Skeletal muscle tissue (tissue), 5 donors: ENCODE measurements at places on chromosomes 1 and 21. TPM values are rescaled to one million over a fixed set of nuclear protein-coding genes. Genes with fewer than 3 reads are reported as not detected.

The IL22RA1 gene
- total RNA-seq, result not detected

The ZP4 gene
- not detected for total RNA-seq

The TMOD4 gene
- total RNA-seq, result 50.6 TPM

The DPT gene
- total RNA-seq, result 74.6 TPM

The AIM2 gene
- 0.52 TPM for total RNA-seq

The NR5A2 gene
- 4.2 TPM for total RNA-seq

The CRP gene
- total RNA-seq, result not detected

The TAS1R3 gene
- 1.6 TPM for total RNA-seq

The PAPPA2 gene
- 3.1 TPM for total RNA-seq

The FNDC5 gene
- 366 TPM for total RNA-seq

The LINGO4 gene
- total RNA-seq, result under 0.01 TPM

The HLX gene
- total RNA-seq, result 9.9 TPM
